ENCODE measurements at places on chromosomes 5 and 9.

DNA sequence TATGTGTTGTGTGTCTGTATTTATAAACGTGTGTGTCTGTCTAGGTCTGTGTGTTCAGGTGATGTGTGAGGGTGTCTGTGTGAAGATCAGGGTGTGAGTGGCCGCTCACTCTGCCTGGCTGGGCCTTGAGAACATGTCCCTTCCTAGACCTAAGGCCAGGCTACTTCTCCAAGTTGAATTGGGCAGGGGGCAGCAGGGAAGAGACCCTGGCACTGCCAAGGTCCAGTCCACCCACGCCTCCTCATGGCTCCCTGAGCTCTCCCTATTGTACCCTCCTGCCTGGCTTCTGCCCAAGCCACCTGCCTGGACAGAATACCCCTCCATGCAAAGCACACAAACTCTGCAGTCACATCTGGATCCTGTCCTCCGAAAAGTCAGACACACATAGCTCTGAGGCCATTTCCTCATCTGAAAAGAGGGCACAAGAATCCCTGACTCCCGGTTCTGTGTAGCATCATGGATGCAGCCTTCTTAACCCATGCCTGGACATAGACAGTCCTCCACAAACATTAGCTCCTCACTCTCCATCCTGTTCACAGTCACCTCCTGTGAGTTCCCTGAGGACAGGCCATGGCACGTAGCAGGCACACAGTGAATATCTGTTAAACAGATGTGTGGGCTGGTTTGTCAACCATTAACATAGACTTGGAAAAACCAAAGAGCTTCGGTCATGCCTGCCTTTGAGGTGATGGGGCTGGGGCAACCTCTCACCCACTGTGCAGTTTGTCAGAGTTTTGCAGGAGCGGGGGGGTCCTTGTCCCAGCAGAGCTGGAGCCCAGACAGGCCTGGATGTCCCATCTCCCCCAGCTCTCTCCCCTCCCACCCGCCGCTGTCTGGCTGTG lies 167.8 kb upstream of the MVB12B start:
- no peak for DNase-seq

GRCh38 chr9:89781838-89782540 lies 177.2 kb downstream of the GADD45G start:
- no peak for DNase-seq

DNA sequence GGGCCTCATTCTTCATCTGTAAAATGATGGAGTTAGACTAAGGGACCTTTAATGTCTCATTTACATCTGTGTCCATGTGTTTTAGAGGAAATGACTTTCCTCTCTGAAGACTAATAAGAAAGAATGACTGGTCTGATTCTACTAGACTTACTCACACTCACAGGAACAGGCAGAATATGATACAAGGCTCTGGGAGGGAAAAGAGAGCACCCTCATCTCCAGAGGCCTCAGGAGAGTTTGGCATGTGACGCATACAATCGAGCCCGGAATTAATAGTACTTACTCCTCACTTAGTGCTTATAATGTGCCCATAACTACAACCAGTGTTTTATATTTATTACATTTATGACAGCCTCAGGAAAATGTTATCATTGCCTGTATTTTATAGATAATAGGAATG lies 608.7 kb downstream of the KCTD16 start:
- DNase-seq = no peak

DNA sequence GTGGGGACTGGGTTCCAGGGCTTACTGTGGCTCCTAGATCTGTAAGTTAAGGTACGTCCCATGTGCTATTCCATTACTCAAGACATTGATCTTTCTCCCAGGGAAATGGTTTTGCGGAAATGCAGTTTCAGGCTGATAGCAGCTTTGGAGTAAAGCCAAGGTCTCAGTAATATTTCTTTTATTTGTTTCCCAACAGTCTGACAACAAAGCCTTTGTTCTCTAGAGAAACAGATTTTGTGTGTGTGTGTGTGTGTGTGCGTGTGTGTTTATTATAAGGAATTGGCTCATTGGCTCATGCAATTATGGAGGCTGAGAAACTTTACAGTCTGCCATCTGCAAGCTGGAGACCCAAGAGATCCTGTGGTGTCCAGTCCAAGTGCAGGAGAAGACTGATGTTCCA lies 12.1 kb upstream of the POC5 start:
- no peak for DNase-seq

- DNase-seq = no peak
Observed at GRCh38 chr5:147842869-147843268, 11.4 kb upstream of the SPINK1 start.

- peak; percentile 23 for DNase-seq
Observed at GRCh38 chr9:72675586-72675985, 154.2 kb downstream of the TMC1 start.

DNA sequence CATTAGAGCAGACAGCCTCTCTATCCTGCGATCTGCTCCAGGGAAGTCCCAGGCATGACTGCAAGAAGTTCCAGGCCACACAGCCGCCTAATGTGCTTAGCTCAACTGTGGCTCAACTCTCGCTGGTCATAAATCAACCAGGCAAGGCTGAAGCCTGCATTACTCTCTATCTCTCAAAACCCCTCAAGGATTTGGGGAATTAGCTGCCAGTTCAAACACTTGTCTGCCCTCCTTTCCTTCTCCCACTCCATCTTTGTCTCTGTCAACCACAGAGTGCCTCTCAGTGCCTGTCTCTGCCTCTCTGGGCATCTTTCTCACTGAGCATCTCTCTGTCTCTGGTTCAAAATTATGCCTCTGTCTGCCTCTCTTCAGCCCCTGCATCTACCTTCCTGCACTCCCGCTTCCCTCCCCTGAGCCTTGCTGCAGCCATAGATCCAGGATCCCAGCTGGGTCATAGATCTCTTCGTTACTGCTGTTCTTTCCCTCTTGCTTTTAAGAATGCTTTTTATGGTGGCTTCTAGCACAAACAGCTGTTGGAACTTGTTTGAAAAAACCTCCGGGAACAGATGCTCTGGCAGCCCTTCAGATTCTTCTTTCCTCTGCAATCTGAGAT lies 27.9 kb upstream of the GALNT10 start:
- DNase-seq = no peak

DNA sequence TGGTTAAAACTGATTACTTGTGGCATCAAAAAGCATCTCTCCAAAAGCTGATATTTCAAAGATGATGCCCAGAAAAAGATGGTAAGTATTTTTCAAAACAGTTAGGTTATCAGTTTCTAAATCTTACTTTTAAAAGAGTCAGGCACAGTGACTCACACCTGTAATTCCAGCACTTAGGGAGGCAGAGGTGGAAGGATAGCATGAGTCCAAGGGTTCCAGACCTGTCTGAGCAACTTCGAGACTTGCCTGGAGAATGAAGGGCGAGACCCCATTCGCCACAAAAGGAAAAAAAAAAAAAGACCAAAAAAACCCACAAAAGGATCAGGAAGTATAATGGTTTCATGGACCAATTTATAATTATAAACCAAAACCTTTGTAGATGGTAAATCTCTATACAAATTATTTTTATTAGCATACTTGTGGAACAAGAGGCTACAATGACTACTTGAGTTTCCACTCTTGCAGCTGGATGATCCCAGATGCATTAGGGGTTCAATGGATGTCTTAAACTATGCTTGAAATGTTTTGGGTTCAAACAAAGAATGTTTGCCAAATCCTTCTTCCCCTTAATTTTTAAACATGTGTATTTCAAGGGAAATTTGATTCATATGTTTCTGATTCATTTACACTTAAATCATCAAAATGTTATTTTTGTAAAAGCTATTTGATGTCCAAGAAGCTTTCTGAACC lies 96.1 kb downstream of the ADAMTSL1 start:
- DNase-seq = no peak

- DNase-seq = no peak
Observed at GRCh38 chr9:95332860-95333259, 15.4 kb upstream of the FANCC start.

GRCh38 chr9:100575765-100576386 lies 2.0 kb upstream of the CAVIN4 start:
- peak; percentile 49 for DNase-seq

DNA sequence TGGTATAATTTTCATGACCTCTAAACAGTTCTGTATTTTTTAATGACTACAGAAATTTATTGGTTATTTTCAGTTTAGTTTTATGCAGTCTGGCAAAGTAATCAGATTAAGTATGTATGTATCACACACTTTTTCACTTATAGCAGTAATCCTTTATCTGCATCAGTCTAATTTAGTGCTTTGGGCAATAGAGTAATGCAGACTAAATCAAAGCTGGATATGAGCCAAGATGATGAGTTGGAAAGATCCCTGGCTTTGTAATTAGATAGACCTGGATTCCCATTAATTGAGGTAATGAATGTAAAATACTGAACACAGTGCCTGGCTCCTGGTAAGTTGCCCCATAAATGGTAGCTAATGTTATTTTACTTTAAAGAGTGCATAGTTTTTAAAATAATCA lies 215.4 kb upstream of the TLX3 start:
- DNase-seq = no peak

- DNase-seq = no peak
Observed at GRCh38 chr5:150017226-150018005, 16.9 kb downstream of the HMGXB3 start.

DNA sequence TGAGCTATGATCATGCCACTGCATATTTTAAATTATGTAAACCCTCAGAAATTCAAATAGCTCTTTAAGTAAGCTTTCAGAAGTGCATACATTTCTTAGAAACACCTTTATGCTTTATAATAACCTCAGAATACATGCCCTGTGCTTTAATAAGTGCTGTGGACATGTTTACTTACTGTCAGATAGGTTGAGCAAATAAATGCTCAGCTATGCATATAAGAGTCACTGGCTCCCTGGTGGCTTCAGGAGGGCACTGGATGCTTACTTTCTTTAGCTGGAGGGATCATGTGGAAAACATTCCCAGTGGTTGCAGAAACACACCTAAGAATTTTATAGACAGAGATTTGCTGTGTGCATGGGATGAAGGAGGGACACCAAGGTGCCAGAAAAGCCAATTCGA lies 74.4 kb downstream of the PDE6A start:
- DNase-seq = no peak

DNA sequence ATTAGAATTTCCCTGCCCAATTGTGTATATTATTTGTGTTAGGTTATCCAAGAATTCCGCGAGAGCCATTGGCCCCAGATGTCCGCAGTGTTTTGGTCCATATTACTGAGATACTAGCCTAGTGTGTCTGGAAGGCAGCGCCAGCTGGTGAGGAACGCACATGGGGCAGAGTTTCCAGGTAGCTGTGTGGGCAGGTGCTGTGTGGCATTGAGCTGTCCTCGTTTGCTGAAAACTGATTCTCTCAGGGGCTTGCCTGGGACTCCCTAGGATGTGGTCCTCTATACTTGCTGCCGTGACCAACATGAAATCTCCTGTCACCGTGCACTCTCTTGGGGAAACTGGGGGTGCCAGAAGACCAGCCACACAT lies 288.7 kb downstream of the FANCC start:
- DNase-seq = no peak

GRCh38 chr5:14421851-14422250 lies 159.7 kb upstream of the OTULINL start:
- no peak for DNase-seq

DNA sequence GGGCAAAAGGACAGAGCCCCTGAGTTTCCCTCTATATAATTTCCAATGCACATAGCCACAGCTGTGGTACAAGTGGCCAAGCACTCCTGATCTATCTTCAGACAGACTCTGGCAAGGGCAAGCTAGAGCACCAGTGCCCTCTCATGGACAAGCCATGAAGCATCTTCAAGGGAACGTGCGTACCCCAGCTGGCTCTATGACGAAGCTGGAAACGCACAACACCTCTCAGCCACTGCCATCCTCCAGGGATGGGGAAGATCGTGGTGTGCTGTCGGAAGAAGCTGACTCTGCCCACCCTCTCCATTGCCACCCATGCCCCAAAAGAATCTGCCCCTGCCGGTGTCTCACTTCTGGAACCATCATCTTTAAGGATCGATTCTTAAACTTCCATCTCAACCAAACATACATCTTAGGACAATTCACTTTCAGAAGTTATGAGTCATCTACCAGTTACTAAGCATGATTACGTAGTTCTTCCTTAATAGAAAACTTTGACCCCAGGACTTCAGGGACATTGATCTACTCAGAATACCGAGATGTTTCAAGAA lies 482.9 kb downstream of the AGTPBP1 start:
- DNase-seq = no peak

- no peak for DNase-seq
Observed at GRCh38 chr5:178069909-178070308, 43.4 kb upstream of the N4BP3 start.

GRCh38 chr5:88388476-88389337 lies 120.1 kb upstream of the TMEM161B start:
- no peak for DNase-seq

Measured in HS-27A (cell line).